ENCODE measurements at places on chromosomes 2 and 18. TPM values are rescaled to one million over a fixed set of nuclear protein-coding genes. Genes with fewer than 3 reads are reported as not detected.

Gene C18orf63
- total RNA-seq = not detected

Gene NEUROD1
- 188 TPM for total RNA-seq

Gene PIKFYVE
- total RNA-seq = 59.4 TPM

Gene EPAS1
- 71.7 TPM for total RNA-seq

Gene APOB
- total RNA-seq = 0.11 TPM

Gene CKAP2L
- total RNA-seq = 8.0 TPM

Gene UNC80
- 54.2 TPM for total RNA-seq

Gene TMEM178A
- total RNA-seq = 19.2 TPM

Gene PGAP1
- total RNA-seq = 72.3 TPM

Gene LIMS3
- 3.5 TPM for total RNA-seq

Gene REG3G
- not detected for total RNA-seq

Gene ALPI
- total RNA-seq = not detected

Gene CXCR1
- 0.33 TPM for total RNA-seq

Gene FEV
- not detected for total RNA-seq

Gene LONRF2
- total RNA-seq = 20.6 TPM

Gene SLC16A14
- total RNA-seq = 17.5 TPM

Gene RAD51AP2
- 0.27 TPM for total RNA-seq

Gene CDKL4
- total RNA-seq = 4.1 TPM

Gene R3HDM1
- 51.5 TPM for total RNA-seq

Gene RGPD8
- 37.1 TPM for total RNA-seq

Gene CHRND
- total RNA-seq = 3.9 TPM

Gene QPCT
- 12.0 TPM for total RNA-seq

Gene GPAT2
- 1.3 TPM for total RNA-seq

Gene HOXD13
- total RNA-seq = not detected

Gene FAM237A
- total RNA-seq = not detected

Gene ALK
- 9.5 TPM for total RNA-seq

Gene OXER1
- total RNA-seq = 4.3 TPM

Gene OTOS
- total RNA-seq = not detected

Gene KLHL29
- total RNA-seq = 31.6 TPM

Gene ZAP70
- total RNA-seq = 1.5 TPM

Gene PAX8
- total RNA-seq = 3.7 TPM

Gene CFAP65
- not detected for total RNA-seq

Gene NPHP1
- total RNA-seq = 8.8 TPM

Gene UCN
- 4.7 TPM for total RNA-seq

Gene CFAP221
- 4.1 TPM for total RNA-seq

Gene KRTCAP3
- total RNA-seq = not detected

Gene GULP1
- total RNA-seq = 86.1 TPM

Gene FAM124B
- 8.2 TPM for total RNA-seq

Gene ANKRD30B
- not detected for total RNA-seq

Gene EDAR
- total RNA-seq = 0.66 TPM

Gene BOLL
- 0.27 TPM for total RNA-seq

Gene ZNF521
- total RNA-seq = 99.6 TPM

Gene OBSL1
- total RNA-seq = 149 TPM

Gene LYG2
- total RNA-seq = not detected

Gene CCDC148
- 13.1 TPM for total RNA-seq

Gene CCDC68
- total RNA-seq = 14.3 TPM

Gene FARP2
- 58.5 TPM for total RNA-seq

Gene BOK
- 17.0 TPM for total RNA-seq

Gene CROCC2
- 0.16 TPM for total RNA-seq

Gene FBXO48
- 1.7 TPM for total RNA-seq

Gene BUB1
- 14.8 TPM for total RNA-seq

Gene IL36A
- total RNA-seq = not detected

Gene METTL4
- total RNA-seq = 17.0 TPM
